ENCODE measurements at places on chromosomes 5 and 9. TPM values are rescaled to one million over a fixed set of nuclear protein-coding genes. Genes with fewer than 3 reads are reported as not detected.

- no peak for DNase-seq
Measured at GRCh38 chr5:160129841-160130240, 10.6 kb upstream of the PWWP2A start.

DNA sequence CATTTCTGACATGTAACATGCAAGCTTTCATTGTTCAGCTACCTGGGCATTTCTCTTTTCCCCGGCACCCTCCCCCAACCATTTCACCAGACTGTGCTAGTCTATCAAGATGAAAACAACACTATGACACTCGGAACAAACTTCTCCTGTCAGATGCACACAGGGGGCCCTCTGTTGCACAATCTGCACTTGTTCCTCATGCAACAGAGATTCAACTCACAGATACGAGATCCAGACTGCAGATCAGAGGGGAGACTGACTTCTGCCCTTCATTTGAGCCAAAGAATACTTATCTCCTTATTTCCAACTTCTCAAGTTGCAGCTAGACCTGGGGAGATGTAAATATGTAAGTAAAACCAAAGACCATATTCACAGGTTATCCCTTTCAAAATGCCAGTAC, 15.7 kb upstream of the FST start:
- no peak for DNase-seq

DNA sequence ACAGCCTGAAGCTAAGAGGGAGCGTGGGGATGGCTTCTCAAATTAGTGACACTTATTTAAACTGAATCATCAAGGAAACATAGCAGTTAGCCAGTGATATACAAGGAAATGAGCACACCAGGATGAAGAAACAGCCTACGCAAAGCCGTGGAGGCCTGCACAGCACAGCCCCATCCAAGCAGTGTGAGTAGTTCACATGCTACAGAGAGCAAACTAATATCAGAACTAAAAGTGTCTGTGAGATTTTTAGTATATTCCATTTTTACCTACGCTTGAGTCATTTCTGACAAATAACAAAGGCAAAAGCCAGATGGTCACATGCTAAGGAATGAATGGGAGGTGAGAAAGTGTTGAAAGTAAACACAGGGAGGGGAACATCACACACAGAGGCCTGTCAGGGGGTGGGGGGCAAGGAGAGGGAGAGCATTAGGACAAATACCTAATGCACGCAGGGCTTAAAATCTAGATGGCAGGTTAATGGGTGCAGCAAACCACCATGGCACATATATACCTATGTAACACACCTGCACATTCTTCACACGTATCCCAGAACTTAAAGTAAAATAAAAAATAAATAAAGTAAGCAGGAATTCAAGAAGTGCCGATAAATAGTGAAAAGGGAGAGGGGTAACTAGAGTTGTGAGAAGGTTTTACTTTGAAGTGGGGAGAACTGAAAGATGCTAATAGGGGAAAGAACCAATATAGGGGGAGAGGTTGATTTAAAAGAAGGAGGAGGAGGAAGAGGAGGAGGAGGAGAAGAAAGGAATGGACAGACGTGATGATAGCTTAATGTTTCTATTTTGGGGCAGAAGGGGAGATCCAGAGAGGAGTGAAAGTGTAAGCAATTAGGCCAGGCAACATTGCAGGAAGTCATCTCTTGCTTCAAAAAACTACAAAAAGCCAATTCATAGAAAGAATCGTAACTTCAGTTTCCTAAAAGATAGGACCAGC, 100.9 kb upstream of the PTGER4 start:
- DNase-seq, result no peak

DNA sequence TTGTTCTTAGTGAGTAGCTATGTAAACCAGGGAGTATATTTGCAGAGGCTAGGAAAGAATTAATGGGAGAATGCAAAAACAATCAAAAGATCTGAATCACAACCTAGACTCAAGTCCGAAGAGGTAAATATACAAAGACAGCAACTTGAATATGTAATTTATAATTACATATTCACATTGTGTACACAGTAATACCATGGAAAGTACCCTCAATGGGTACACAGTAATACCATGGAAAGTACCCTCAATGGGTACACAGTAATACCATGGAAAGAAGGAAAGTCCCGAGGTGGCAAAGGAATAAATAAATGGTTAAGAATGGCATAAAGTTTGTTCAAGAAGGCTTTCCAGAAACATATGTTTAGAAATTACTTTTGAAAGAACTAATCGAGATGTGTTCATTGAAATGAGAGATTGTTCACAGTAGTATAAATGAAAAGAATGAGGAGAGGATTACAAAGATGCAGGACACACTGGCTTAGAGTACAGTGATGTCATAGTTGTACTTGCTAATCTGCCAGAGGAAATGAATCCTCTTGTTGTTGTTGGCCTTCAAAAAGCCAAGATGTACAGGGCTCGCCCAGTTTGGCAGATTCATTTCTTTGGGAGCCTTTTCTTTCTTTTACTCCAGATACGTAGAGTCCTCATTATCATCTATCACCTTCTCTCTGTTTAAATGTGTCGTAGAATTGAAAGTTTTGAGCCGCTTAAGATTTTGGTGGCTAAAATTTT, 116.0 kb downstream of the UNC13B start:
- no peak for DNase-seq

The NMRK1 gene
- 20.4 TPM for total RNA-seq

The PFDN1 gene
- total RNA-seq, result 40.6 TPM

GRCh38 chr9:128499920-128500319, 4.6 kb upstream of the GLE1 start:
- DNase-seq, result no peak

- no peak for DNase-seq
Measured at GRCh38 chr5:133627180-133627579, 14.8 kb upstream of the FSTL4 start.

The STPG3 gene
- not detected for total RNA-seq

- no peak for DNase-seq
Measured at GRCh38 chr5:58972301-58972700, 389.4 kb downstream of the RAB3C start.

The LCN9 gene
- not detected for total RNA-seq

The NUTM2G gene
- not detected for total RNA-seq

The PTPRD gene
- 210 TPM for total RNA-seq

DNA sequence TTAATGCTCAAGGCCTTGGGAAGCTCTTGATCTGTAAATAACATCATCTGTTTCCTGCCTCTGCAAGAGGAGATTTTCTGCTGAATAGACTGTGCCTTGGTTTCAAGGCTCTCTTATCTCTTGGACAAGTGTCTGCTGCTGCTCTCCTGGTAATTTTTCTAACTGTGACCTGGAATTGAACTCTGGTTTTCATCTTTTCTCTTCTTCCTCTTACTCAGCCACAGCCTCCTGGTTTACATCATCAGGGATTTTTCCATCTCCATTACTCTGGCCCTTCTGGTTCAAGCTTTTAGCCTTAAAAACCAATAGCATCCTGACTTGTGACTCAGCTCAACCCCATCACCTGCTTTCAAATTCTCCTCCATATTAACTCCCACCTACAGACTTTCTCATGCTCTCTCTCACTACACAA, 49.6 kb upstream of the ITGA1 start:
- no peak for DNase-seq

The GRM6 gene
- total RNA-seq, result not detected

- DNase-seq, result no peak
Measured at GRCh38 chr9:99816392-99816791, 5.3 kb upstream of the NR4A3 start.

- no peak for DNase-seq
Measured at GRCh38 chr9:116368680-116369079, 215.1 kb downstream of the PAPPA start.

GRCh38 chr9:133523106-133523505, 1.7 kb downstream of the MYMK start:
- DNase-seq, result no peak

GRCh38 chr5:167008705-167009104, 1282.7 kb upstream of the WWC1 start:
- no peak for DNase-seq

The FOXB2 gene
- total RNA-seq, result not detected

The PCDHGB2 gene
- 7.9 TPM for total RNA-seq

GRCh38 chr5:147972076-147972840, 65.9 kb upstream of the C5orf46 start:
- DNase-seq, result no peak

DNA sequence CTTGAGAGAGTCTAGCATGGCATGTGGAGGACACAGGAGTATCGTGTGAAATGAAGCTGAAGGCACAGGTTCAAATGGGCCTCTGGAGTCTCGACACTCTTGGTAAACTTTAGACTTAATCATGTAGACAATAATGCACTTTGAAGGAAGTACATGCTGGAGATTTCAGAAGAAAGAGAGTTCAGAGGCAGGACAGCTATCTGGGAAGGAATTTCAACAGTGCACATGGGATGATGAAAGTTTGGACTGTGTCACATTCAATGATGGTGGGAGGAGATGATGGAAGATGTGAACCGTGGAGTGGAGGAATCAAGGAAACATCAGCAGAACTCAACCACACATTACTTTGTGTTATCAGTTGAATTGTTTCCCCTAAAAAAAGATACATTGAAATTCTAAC, 88.6 kb upstream of the PAPPA start:
- DNase-seq, result no peak

GRCh38 chr9:135146766-135147473, 59.5 kb downstream of the OLFM1 start:
- no peak for DNase-seq

GRCh38 chr9:13179257-13179656, 100.2 kb downstream of the MPDZ start:
- no peak for DNase-seq

All from urinary bladder (tissue), 4 donors.